ENCODE measurements at places on chromosomes 2 and 18.

- peak; percentile 52 for DNase-seq
Observed at GRCh38 chr2:204072443-204073324, 136.1 kb downstream of the ICOS start.

- no peak for DNase-seq
Observed at GRCh38 chr2:220051716-220052115, 424.3 kb downstream of the SLC4A3 start.

DNA sequence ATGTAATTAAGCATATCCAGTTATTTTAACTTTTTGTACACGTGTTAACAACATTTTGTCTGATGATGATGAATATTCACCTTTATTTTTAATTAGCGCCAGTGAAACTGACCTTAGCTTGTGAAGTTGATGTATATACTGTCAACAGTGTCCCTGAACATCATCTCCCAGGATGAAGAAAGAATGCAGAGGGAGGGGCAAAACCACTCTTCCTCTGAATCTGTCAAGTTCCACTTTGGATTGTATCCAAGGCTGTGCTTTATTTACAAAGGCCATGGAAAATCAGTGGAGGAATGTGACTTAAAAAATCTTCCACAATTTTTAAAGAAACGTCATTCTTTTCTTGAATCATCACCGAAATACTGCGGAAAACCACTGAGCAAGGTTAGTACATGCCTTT lies 4.5 kb upstream of the RMDN2 start:
- no peak for DNase-seq

GRCh38 chr2:12031866-12032265 lies 285.4 kb downstream of the LPIN1 start:
- DNase-seq = no peak

DNA sequence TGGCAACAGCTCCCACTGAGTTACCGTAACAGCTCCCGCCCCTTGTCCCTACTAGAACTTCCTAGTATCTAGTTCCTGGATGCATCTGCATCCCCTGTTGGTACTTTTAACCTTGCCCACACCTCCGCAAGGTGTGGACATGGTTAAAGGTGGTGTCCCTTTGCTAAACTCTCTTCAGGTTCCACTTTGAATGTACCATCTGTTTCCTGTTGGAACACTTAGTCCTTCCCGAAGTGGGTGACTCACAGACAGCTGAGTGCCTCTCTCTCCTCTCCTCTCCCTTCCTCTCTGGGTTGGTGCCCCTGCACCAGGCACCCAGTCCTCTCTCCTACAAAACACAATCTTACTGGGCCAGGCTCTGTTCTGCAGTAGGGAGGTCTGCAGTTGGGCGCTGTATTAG lies 19.6 kb upstream of the REL start:
- no peak for DNase-seq

GRCh38 chr18:35756506-35757117 lies 175.1 kb downstream of the GALNT1 start:
- peak; percentile 42 for DNase-seq

GRCh38 chr18:37476611-37477295 lies 88.8 kb downstream of the CELF4 start:
- DNase-seq = no peak

- no peak for DNase-seq
Observed at GRCh38 chr2:190911813-190912212, 31.2 kb downstream of the GLS start.

DNA sequence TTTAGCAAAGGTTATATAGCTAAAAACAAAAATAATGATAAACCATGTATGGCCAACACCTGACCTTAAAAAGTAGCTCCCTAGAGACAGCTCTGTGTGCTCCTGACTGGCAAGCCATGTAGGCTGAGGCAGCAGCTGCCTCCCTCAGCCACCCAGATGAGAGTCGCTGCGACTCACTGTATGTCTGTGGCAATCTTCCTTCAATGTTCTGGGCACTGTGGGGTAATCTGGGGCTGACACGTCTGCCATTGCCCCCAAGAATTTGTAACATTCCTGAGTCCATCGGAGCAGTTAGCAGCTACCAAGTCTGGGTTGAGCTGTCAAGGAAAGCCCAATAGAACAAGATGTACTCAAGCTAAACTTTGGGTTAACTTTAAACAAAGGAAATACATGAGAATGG lies 106.4 kb upstream of the DAPL1 start:
- no peak for DNase-seq

DNA sequence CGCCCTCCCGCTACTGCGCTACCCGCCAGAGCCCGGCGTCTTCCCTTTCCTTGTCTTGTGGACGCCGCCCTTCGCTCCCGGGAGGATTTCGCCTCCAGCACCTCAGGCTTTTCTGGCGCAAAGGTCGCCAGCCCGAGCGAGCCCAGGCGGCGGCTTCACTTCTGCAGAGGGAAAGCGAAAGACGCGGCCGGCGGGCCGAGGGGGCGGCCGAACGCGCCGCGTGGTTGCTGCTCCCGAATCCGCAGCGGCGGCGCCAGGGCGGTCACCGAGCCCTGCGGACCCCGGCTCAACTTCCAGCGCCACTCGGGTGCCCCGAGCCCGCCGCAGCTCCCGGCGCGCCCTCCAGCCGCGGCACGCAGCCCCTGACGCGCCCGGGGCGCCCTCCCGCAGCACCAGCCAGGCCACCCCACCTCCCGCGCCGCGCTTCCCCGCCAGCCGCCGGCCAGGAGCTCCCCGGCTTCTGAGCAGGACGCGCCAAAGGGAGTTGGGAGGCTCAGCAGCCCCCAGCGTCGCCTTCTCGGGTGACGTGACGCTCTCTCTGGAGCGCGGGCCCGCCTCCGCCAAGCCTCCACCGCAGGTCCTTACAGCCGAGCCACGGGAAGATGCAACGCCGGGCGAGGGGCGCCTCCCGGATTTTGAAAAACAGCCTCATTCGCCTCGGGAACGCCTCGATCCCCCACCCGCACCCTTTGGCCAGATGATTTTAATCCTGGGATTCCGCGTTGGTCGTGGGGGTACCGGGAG lies 84.9 kb upstream of the EPB41L3 start:
- DNase-seq = no peak

DNA sequence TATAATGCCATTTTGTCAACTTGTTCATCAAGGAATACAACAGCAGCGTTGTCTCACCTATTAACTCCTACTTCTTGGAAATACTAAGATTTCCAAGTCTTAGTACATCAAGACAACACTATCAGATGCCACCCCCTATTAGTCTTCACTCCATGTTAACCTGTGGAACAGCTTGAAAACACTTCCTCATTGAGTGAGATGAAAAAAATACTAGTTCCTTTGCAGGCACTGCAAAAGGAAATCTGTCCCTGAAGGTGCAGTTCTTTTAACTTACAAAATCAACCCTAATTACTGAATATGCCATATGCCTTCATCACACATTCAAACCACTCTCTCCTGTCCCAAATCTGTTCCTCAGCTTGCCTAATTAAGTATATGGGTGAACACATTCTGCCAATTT lies 4.0 kb downstream of the CWC22 start:
- no peak for DNase-seq

DNA sequence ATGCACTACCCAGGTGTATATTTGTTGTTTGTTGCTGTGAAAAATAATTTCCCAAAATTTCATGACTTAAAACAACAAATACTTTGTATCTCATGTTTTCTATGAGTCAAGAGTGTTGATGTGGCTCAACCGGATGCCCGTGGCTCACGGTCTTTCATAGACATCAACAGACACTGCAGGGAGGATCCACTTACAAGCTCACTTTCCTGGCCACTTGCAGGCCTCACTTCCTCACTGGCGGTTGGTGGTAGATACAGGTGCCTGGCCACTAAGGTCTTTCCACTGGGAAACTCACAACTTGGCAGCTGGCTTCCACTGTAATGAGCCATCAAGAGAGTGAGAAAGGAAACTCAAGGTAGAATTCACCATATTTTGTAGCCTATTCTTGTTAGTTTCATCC lies 662.9 kb downstream of the IRS1 start:
- DNase-seq = no peak

GRCh38 chr2:32900246-32900973 lies 46.3 kb upstream of the LTBP1 start:
- no peak for DNase-seq

DNA sequence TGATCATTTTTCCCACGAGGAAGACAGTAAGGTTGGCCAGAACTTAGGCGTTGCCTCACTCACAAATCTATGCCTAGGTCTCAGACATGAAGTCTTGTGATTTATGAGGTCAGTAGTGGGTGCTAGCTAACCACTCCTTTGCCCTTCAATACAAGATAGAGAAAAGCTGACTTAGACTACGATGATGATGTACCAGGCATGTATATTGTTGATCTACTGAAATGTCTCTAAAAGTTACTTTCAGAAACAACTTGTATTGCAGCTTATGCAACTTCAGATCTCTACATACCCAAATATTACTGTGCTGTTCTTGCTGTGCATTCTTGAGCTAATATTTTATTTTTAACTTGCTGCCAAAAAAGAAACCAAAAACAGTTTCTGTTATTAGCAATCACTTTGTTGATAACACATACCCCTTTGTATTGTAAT lies 30.6 kb downstream of the MAPRE2 start:
- DNase-seq = no peak

- DNase-seq = no peak
Observed at GRCh38 chr2:217973008-217973787, 29.6 kb downstream of the TNS1 start.

DNA sequence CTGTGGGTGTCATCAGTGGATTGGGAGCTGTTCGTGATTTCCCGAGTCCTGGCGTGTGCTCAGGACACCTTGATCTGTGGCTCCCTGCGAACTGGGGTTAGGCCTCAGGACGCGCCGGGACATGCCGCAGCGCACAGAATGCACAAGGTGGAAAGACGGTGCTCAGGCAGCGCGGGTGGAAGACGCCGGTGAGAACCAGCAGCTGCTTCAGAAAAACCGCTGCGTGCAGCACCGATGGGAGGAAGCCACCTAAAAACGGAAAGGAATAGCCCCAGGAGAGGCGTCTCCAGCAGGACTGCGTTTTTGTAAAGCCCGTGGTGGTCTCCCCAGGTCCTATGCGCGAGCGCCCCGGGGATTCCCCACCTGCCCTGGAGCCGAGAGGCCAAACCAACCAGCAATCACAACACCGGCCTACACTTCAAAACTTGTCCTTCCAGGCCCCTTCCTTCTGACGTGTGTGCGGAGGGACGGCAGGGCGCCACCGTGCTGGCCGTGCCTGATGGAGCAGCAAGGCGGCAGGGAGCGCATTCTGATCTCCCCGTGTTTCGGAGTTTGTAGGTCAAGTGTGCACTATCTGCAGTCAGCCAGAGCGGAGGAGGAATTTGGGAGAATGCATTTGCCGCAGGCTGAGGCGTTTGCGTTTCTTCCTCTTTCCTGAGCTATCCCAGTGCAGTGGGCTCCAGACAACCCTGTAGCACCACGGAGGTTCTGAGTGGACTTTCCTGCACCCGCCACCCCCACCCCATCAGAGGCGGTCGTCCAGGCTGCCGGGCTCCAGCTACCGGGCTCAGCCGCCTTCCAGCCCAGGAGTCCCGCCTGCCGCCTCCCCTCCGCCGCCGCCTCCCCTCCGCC lies 32.2 kb downstream of the RTP5 start:
- no peak for DNase-seq

DNA sequence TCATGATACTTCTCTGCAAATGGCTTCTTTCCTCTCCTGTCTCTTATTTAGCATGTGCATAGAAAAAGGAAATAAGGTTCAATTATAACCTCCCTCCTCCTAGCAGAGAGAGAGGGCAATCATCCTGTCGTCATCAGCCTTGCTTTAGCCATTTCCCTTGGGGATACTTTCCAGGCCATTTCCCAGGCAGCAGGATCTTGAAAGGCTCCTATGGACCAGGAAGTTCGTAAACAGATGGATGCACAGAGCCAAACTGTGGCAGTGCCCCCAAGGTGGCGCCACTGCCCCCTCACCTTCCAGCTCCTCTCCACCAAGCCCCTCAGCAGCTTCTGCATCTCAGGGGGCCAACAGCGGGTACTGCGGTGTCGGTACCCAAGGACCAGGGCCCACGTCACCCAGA lies 157.4 kb downstream of the DTNA start:
- peak; percentile 27 for DNase-seq

DNA sequence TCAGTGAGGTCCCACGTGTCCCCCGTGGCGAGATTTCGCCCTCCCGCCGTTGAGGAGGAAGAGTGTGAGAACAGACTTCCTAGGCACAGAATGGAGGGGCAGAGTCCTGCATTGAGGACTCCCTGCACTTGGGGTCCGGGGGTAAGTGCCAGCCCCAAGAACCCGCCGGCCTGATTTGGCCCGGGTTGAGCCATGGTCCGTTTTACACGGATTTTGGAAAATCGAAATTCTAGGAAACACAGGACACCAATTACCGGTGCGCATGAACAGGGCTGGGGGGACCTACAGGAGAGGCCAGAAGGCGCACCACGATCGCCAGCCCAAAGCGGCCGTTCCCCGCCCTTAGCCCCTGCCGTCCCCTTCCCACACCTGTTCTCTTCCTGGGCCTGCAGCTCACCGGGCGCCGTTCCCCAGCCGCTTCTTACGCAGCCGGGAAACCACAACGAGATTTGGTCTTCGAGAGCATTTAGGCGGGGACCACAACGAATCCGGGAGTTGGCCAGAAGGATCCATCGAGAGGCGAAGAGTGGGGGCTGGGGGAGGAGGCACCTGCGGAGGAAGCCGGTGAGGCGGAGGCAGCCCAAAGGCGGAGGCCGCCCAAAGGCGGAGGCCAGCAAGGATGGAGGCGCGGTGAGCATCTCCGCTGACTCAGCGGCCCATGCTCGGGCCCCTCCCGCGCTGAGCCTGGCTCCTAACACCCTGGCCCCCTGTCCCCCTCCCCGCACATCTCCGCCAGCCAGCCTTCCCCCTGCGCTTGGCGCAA lies 464 bp upstream of the TLX2 start:
- DNase-seq = no peak

- no peak for DNase-seq
Observed at GRCh38 chr2:33186937-33187336, 240.2 kb downstream of the LTBP1 start.

GRCh38 chr2:127205218-127206125 lies 14.6 kb downstream of the CYP27C1 start:
- DNase-seq = no peak

GRCh38 chr2:24720310-24720709 lies 72.9 kb downstream of the PTRHD1 start:
- no peak for DNase-seq
